Inflammatory macrophage treated with lipopolysaccharide for 4 hours (primary cell): ENCODE measurements at places on chromosomes 12 and 14.

GRCh38 chr12:106480251-106480650 lies 102.6 kb upstream of the RFX4 start:
- no peak for DNase-seq

DNA sequence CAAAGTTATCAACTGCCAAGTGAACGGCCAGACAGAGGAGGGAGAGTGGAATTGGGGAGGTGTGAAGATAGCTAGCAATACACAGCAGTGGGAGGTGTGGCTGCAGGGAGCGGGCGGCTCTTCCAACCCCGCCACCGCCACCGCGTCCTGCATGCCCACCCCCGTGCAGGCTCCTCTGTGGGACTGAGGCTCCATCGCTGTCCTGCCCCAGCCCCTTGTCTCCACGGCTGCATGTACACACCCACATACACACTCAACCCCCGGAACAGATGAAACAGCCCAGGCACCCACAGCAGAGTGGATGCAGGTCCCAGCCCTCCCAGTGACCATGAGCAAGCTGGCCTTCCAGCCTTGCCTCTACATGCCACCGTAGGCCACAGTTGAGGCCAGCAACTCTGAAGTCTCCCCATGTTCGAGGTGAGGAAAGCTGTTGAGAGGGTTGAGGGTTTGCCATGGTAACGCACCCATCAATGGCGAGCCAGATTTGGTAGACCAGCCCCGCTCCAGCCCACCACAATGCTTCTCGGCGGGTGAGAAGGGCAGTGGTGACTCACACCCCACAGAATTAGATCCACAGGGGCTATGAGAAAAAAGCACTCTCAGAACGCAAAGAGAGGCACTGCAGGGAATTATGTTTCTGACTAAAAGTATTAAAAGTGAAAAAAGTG lies 39.3 kb downstream of the PITPNM2 start:
- DNase-seq, result no peak

- no peak for DNase-seq
These were observed 54.2 kb downstream of the LGMN start for GRCh38 chr14:92693998-92694795.

- no peak for DNase-seq
These were observed 86.0 kb downstream of the SCFD1 start for GRCh38 chr14:30708157-30708556.
